Suprapubic skin (tissue), 4 donors: ENCODE measurements at places on chromosomes 1 and 21.
A peak's percentile ranks its signal among the peaks of the same experiment; 100 is the strongest.

DNA sequence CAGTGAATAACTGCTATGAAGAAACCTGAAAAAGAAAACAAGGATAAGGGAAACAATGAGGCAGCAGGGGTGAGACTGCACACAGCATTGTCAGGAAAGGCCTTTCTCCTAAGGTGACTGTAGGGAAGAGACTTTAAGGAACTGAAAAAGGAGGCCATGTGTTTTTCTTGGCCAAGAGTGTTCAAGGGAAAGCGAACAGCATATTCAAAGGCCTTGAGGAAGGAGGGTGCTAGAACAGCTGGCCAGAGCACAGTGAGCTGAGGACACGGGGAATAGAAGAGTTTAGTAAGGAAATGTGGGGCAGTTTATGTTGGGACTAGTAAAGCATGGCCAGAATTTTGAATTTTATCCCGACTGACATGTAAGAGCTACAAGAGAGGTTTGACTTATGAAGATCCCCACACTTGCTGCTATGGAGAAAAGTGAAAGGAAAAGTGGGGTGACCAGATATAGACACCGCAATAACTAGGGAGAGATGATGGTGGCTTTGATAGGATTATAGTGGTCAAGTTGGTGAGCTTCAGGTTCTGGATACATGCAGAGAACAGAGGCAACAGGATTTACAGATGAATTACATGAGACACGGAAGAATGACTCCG lies 1.4 kb downstream of the RWDD2B start:
- no peak for DNase-seq

DNA sequence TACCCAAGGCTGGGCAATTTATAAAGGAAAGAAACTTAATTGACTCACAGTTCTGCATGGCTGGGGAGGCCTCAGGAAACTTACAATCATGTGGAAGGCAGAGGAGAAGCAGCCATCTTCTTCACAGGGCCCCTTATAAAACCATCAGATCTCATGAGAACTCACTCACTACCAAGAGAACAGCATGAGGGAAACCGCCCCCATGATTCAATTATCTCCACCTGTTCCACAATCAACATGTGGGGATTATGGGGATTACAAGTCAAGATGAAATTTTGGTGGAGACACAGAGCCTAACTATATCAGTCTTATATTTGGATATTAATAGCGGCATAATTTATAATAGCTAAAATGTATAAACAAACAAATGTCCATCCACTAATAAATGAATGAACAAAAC lies 1123.7 kb upstream of the NCAM2 start:
- DNase-seq, result no peak

GRCh38 chr1:164644774-164645644 lies 86.0 kb downstream of the PBX1 start:
- DNase-seq, result no peak

DNA sequence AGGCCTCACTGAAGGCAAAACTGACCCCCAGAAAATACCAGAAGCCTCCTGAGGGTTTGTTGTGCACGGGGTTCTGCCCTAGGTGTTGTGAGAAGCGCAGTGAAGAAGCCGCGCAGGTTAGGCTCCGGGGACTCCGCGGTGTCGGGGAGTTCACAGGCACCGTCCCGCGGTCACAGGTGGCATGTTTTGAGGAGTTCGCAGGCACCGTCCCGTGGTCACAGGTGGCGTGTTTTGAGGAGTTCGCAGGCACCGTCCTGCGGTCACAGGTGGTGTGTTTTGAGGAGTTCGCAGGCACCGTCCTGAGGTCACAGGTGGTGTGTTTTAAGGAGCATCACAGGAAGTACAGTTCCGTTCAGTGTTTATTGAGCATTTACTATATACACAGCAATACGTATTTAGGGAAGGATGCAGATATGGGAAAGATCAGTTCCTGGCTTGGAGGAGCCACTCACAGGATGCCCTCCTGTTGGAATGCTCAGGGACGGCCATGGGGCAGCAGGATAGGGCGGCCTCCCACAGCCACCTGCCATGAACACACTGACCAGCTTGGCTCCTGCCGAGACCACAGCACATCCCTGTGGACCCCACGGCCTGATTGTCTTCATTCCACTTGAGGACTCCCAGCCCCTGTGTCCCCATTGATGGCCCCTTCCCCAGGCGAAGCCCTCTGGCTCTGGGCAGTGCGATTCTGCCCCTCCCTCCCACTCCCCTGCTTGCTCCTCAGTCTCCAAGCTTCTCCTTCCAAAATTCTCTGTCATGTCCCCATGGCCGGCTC lies 86.0 kb upstream of the VAMP3 start:
- DNase-seq, result no peak

GRCh38 chr1:238589843-238590435 lies 699.2 kb upstream of the ZP4 start:
- no peak for DNase-seq

DNA sequence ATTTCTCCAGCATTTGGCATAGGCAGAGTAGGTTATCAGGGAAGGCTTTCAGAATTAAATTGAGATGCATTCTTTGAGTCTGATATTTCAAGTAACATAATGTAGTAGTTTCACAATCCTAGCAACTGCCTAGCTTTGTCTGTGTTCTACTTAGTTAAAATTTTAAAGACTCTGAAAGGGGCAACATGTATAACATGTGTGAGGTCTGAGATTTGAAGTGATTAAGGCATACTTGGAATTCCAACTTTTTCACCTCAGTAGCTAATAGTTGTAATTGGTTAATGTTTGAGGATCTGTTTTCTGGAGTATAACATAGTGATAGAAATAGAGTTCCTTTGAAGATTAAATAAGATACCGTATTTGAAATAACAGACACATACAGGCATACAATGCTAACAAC lies 335.2 kb upstream of the BEND5 start:
- no peak for DNase-seq

- no peak for DNase-seq
These were observed 286.6 kb upstream of the FMN2 start for GRCh38 chr1:239805042-239805441.

DNA sequence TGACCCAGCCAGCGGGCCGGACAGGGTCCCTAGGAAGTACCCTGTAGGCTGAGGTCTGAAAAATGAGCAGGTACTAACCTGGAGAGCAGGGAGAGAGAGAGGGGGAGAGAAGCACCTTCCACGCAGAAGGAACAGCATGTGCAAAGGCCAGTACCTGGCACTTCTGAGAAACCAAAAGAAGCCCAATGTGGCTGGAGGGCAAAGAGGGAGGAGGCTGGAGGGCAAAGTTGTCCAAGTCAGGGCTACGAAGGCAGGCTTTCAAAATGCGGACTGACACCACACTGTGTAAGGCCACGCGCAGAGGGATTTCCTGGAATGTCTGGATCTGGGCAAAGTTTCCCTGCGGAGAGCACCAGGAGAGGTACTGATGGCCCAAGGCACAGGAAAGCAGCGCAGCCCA lies 64.4 kb downstream of the SSBP3 start:
- DNase-seq, result no peak

- no peak for DNase-seq
These were observed 13.4 kb upstream of the ZNF281 start for GRCh38 chr1:200423235-200423634.

DNA sequence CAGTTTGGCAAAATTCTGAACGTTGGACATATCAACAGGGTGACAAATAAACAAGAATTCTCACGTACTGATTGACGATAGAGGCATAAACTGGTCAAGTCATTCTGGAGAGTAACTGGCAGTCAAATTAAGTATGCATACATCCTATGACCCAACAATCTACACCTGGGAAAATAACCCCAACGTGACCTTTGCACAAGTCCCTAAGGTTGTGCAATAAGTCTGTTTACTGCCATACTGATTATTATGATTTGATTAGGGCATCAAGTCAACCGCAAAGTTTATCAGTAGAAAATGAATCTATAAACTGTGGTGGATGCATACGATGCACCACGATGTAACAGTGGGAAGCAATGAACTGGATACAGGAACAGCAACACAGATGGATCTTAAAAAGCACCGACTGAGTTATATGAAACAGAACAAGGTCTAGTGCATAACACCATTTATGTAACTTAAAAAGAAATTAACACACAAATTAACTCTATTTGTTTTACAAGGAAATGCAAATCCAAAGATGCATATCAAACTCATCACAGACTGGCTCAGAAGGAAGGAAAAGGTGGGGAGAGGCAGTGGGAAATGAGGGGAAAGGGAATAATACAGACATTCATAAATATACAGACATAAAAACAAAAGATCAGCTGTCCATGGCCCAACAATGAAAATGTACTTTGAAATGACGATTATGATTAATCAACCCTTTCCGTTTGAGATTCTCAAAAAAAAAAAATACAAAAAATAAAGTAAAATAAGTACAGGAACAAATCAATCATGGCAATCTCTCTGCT lies 41.0 kb upstream of the SEC16B start:
- DNase-seq, result no peak

GRCh38 chr1:231093156-231093922 lies 53.3 kb upstream of the FAM89A start:
- no peak for DNase-seq

- no peak for DNase-seq
These were observed 2.3 kb downstream of the ZBTB37 start for GRCh38 chr1:173870252-173871075.

GRCh38 chr1:7298145-7298544 lies 473.0 kb upstream of the VAMP3 start:
- no peak for DNase-seq

- no peak for DNase-seq
These were observed 345.5 kb downstream of the DISC1 start for GRCh38 chr1:231972111-231972445.

DNA sequence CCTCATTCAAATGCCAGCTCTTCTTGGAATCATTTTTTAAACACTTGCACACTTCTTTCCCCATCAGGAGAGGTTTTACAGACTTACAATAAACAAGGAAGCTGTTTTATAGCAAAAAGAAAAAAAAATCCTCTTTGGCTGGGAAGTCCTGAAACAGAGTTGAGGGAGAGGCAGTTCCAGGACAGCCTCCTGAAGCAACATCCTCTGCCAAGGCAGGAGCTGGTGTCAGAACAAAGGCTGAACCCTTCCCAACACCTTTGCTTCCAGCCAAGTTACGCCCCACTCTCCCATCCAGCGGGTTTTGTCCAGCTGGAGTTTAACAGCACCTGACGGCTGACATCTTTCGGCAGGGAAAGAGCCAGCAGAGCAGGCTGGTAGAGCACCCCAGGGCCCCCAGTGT lies 287.8 kb downstream of the RRAGC start:
- DNase-seq, result peak; percentile 52

- DNase-seq, result no peak
These were observed 14.5 kb upstream of the SH3BGRL3 start for GRCh38 chr1:26265405-26265804.

DNA sequence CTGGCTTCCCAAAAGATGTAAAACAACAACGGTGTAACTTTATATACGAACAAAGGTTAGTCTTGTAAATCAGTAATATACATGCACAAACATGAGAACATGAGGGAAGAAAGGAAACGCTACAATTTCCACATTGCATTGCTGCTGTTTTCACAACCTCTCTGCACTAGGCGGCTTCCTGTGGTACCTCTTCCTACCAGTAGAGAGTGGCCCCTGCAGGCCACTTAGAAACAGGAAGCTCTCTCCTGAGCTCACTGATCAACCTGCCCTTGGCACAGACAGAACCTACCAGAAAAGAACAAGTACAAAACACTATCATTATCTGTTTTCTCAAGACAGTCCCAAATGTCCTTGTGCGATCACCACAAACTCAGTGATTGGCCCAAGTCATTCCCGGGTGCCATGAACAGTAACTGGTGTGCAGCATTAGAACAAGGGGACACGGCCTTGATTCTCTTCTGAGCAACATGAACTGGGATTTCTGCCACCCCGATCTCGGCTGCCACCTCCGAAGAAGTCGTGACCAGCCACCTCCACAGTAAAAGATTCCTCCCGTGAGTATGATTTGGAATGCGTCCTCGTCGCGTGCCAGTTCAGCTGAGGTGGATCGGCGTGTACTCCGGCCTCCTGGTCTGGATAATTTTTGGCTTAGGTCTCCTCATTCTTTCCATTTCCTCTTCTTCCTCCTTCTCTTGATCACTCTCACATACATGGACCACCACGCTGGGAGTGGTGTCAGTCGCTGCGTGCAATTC lies 5.7 kb upstream of the KCNE1 start:
- no peak for DNase-seq

DNA sequence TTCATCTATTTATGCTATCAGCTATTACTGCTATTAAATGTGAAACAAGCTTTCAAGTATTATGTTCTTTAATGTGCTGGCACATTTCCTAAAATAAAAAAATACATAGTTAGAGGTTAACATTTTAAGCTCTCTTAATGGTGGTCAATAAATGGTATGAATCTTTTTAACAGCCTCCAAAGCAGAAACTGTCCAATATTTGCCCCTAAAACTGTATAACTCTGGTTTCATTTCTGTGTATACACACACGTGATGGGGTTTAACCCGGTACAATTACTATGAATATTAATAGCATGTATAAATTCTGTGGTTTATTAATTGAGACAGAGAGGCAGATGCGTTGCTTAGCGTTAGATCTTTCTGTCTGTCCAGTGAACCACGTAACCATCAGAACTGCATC lies 2.2 kb downstream of the ESRRG start:
- no peak for DNase-seq

DNA sequence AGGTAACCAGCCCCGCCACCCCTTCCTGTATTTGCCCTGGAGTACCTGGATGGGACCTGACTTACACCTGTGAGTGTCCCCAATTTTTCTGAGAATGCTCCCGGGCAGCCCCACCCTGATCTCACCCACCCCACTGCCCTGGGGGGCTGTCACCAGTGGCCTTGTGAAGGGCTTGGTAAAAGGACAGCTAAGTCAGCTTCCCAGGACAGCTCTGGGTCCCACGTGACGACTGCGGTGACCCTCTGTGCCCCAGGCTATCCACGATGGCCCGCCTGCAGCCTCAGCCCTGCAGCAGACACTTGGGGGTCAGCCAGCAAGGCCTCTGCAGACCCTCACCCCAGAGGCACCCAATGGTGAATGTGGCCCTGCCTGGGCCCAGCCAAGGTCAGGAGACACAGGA lies 5.6 kb downstream of the SRM start:
- no peak for DNase-seq
